ENCODE measurements at places on chromosomes 5 and 9.

GRCh38 chr9:92496396-92497176, 14.3 kb upstream of the ASPN start:
- DNase-seq: no peak

- DNase-seq: no peak
These were observed 29.5 kb upstream of the SARDH start for GRCh38 chr9:133767625-133768024.

DNA sequence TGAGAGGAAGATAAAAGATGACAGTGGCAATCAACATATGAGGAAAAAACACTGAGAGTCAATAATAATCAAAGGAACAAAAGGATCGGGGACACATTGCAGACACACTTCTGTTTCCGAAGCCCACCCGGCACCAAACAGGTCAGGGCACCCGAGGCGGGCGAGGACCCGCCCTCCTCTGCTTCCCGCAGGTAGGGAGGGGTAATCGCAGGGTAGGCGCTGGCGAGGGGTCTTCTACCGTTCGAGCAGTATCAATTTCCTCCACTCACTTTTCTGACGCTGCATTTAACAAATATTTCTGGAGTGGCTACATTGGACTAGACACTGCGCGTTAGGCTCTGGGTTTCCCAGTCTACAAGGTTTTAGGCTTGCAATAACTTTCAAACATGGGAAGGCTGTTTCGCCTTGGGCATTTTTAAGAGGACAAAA, 1.3 kb downstream of the TXN start:
- peak; percentile 30 for DNase-seq

DNA sequence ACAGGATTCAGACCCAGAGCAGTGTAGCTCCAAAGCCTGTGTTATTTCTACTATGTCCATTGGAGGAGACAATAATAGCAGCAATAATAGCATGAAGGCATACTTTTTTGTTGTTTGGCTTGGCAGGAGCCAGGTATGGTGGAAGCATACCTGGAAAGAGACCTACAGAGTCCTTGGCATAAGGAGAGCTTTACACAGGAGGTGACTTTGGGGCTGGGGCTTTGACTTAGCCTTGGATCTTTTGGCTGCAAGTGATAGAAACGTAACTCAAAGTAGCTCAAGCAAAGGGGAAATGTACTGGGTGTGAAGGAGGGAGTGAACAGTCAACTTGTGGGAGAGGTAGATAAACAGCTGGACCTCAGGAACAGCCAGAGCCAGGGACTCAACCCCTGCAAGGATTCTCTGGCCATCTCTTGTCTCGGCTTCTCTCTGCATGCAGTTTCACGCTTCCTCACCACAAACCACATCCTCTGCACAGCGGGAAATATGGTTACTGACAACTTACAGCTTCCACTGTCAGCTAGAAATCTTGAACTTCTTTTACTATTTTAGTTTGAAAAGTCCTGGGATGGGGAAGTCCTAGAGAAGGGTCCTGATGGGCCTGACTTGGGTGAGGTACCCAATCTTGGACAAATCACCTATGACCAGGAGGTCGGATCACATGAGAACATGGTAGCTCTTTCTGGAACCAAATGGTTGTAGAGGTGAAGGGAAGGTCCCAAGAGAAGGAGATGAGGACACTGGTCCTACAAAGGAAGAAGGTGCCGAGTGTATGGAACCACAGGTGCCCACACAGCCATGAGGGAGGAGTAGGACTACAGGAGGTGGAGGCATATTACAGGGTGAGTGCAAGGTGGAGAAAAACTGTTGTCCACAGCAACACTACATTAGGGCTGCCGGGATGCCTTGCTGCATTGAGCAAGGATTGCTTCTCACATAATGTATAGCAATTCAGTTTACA, 47.0 kb upstream of the TGFBR1 start:
- DNase-seq: no peak

All from C1 segment of cervical spinal cord (tissue), 14 donors.